ENCODE measurements at places on chromosomes 2 and 18.

DNA sequence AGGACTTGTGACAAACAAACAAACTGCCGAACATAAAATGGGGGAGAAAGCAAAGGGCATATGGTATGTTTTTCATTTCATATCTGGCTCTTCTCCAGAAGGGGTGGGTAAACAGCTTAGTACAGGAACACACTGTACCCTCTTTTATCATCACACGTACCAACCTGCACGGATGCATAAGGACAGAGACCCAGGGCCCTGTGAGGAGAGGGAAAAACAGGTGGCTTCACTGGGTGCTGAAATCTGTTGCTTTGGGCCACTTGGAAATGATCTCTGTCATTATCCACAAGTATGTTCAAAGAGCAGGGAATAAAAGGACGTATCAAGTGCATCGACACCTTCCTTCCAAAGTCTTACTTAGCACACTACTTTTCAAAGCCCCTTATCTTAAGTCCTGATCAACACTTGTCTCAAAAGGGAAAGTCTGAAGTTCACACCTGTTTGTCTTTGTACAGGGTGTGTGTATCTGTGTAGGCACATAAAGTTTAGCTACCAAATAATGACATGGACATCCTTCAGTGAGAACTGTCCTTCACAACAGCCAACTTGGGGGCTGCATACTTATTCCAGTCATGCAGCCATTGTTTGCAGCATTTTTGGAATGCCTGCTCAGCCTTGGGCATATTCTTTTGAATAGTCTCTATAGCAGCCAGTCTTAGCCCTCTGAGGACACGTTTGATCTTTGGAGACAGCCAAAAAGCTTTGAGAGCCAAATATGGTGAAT is 60.6 kb downstream of the IRS1 start:
- DNase-seq: no peak

- DNase-seq: no peak
Observed at GRCh38 chr2:203928849-203929248, 7.7 kb upstream of the ICOS start.

DNA sequence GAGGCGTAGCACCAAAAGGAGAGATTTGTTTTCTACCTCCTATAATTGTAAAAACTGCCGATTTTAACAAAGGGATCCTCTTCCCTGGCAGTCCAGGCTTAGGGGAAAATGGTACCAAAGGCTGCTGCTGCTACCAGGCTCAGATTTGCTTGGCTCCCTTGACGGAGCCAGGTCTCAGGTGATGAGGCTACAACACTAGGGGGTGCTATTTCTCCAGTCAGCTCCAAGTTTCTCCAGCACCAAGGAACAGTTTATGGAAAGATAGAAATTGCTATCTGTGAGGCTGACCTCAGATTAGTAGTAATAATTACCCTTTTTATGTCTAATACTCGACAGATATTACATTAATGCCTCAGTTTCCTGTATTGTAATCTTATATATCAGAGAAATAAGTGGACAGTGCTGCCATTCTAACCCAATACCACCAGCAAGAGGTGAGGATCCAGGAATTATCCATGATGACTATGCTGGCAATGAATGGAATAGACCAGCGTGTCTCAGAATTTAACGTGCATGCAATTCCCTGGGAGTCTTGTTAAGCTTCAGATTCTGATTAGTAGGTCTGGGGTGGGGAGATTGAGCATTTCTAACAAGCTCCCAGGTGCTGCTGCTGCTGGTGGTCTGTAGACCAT is 111.3 kb downstream of the ESCO1 start:
- DNase-seq: peak; percentile 46

- peak; percentile 46 for DNase-seq
Observed at GRCh38 chr2:38444247-38444646, 67.2 kb upstream of the ATL2 start.

DNA sequence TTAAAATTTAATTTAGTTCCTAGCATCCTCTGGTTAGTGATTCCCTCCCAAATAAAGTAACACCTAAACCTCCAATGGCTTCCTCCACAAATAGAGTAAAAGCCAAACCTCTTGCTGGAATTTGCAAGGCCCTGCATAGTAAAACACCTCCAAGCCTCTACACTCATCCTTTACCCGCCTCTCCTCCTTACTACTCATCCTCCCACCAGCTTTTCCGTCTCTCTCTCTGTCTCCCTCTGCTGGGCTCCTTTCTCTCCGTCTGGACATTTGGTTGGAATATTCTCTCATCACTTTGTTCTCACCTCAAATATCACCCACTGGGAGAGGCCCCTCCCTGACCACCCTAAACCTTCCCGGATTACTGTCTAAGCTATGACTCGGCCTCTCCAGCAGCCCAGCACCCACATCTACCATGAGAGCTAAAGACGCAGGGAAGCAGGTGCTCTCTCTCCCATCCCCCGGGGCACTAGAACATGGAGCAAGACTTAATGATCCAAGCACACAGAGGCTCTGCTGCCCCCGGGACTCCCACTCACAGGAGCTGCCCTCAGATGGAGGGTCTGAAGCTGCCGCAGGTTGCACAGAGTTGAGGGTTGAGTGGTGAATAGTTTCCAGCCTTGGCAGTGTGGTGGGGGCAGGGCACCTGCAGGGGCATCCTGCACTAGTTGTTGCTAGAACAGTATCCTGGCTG is 167.2 kb downstream of the FBXO15 start:
- DNase-seq: no peak

DNA sequence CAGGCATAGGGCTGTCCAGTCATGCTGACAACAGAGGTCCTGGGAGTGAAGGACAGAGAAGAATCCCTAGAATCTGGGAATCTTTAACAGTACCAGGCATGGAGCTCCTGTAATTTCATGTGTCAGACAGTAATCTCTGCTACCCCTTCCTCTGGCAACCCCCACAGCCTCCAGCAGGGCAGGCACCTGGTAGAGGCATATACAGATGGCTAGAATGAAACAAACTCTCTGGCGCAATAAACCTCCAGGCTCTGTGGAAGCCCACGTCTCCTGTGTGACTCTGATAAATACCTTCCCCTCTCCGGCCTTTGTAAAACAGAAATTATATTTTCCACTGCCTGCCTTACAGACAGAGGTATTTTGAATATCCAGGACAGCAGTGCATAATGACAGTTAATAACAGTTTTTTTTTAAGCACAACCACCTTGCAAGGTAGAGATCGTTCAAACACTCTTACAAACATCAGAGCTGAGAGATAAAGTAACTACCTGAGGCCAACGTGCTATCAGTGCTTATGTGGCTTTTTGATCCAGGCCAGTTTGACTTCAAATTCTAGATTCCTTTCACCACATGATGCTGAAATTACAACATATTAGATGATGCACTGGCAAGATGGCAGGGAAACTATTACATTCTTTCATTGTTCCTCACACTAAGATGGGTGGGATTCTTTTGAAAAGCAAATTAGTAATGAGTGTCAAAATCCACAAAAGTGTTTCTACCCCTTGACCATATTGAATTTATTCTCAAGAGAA is 47.7 kb upstream of the TMEM247 start:
- peak; percentile 29 for DNase-seq

Measured in fibroblast of upper back skin (primary cell).